Neural crest cell (in vitro differentiated cells): ENCODE measurements at places on chromosomes 4 and X. TPM values are rescaled to one million over a fixed set of nuclear protein-coding genes. Genes with fewer than 3 reads are reported as not detected.
A peak's percentile ranks its signal among the peaks of the same experiment; 100 is the strongest.

Gene SLC34A2
- total RNA-seq, result not detected in 2 replicates

- H3K4me3 ChIP-seq, result no peak overlapping the region
- H3K36me3 ChIP-seq, result peaks cover 27% of the 10 kb centered on the region
- no peaks in the 10 kb centered on the region for H3K27me3 ChIP-seq
- peaks cover 11% of the 10 kb centered on the region for H3K4me1 ChIP-seq
- no peak overlapping the region for H3K27ac ChIP-seq
Measured at GRCh38 chrX:21412029-21412428, 37.8 kb downstream of the CNKSR2 start.

DNA sequence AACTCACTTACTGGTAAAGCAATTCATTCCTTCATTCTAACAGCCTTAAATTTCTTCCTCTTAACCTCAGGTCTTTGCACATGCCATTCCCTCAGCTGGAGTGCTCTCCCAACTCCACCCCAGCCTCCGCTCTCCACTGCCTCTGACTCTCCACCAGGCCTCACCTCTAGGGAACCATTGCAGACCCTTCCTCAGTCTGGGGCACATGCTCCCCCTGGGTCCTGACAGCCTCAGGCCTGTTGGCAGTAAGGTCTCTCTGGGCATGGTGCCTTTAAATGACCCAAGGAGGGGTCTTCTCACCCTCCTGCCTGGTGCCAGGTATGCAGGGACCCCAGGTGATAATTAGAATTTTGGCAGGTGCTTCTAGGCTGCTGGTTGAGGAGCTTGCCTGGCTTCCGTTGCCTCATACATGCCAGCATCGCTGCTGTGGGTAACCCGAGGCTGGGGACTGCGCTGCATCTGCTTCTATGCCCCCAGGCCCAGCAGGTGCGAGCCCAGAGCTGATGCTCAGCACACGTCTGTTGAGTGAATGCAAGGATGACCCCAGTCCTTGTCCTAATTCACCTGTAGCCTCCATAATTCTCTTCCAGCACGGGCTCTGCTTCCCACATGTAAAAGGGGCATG, 27.5 kb upstream of the GPR78 start:
- H3K27ac ChIP-seq, result no peak overlapping the region
- H3K4me1 ChIP-seq, result no peaks in the 10 kb centered on the region
- no peak for DNase-seq
- H3K36me3 ChIP-seq, result no peaks in the 10 kb centered on the region

DNA sequence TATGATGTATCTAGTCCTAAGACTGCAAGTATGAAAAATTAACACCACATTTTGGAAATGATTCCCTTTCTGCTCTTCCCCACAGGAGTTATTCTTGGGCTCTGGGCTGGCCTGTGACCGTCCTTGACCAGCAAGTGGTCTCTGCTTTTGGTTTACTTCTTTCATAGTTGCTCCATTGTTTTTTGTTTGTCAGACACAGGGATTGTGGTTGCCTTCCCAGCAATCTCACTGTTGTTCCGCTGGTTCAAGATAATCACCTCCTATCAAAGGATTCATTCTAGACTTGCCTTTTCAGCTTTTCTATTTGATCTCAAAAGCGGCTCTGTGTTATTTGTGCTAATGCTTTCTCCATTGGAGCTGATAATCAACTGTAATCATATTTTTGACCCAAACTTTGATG, 218.8 kb downstream of the MGST2 start:
- H3K4me3 ChIP-seq, result peak overlapping the region; percentile 38
- H3K27ac ChIP-seq, result peak overlapping the region; percentile 61
- no peaks in the 10 kb centered on the region for H3K27me3 ChIP-seq

DNA sequence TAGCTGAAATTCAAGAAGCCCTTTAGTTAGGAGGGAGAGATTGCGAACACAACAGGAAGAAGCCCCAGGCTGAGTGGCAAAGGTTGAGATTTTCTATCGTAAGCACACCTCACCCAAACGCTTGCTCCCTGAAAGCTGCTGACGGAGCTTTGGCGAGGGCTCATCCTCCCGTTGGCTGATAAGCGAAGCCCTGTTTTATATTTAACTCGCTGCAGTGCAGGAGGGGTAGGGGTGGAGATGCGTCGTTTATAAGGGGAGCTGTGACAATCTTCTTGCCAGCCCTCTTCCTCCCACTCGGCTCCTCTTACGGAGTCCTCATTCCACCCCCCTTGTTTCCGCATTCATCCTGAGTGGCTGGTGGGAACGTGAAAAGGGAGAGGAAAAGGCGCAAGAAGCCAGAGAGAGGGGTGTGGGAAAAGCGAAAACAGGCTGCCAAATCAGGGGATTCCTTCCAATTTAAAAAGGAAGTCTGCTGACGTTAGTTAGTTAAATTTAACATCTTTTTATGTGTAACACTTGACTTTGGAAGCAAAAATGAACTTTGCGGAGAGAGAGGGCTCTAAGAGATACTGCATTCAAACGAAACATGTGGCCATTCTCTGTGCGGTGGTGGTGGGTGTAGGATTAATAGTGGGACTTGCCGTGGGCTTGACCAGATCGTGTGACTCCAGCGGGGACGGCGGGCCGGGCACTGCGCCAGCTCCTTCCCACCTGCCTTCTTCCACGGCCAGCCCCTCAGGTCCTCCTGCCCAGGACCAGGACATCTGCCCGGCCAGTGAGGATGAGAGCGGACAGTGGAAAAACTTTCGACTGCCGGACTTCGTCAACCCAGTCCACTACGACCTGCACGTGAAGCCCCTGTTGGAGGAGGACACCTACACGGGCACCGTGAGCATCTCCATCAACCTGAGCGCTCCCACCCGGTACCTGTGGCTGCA, at the start of gene ENPEP:
Gene ENPEP (plus strand): TSS at position 275 of the 938 bp plus-strand sequence. CDS start 260 bp downstream, at position 535.
- H3K36me3 ChIP-seq, result no peaks in the 10 kb centered on the region
- no peak within 1 kb of the TSS for H3K4me3 ChIP-seq
- no peaks in the 10 kb centered on the region for H3K27me3 ChIP-seq
- no peak within 1 kb of the TSS for H3K27ac ChIP-seq
- no peaks in the 10 kb centered on the region for H3K4me1 ChIP-seq
